ENCODE measurements at places on chromosomes 3 and 15. TPM values are rescaled to one million over a fixed set of nuclear protein-coding genes. Genes with fewer than 3 reads are reported as not detected.

DNA sequence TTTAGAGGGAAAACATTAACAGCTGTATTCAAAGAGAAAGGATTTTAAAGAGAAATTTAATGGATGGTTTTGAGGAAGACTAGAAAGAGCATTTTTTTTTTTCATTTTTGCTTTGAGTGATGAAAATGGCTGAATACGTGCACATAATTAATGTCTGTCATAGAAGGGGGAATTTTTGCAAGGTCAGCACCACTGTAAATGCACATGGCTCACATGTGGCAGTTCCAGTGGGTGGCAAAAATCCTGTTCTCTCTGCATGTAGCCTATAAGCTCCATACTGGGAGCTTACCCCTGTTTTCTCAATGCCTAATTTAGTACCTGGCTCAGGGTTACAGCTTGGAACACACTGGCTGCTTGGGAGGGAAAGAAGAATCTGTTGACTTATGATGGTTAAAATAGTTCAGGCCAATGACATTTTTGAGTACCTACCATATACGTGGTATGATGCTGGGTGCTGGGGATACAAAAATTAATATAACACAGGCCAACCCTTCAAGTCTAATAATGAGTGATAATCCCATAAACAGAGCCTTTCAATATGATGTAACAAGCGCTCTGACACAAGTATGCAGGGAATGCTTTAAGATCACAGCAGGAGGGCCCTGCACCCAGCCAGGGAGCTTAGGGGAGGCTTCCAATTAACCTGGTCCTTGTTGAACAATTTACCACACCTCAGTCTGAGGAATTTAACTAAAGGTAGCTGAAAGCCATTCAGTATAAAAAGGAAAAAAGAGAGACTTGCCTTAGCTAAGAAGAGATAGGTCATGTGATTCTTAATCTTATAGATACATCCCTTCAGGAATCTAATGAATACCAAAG lies 33.0 kb downstream of the HSPBAP1 start:
- peaks cover 8% of the 10 kb centered on the region for H3K36me3 ChIP-seq
- H3K27me3 ChIP-seq = no peaks in the 10 kb centered on the region
- H3K4me1 ChIP-seq = peaks cover 5% of the 10 kb centered on the region

TEX9 gene
- 2.4 TPM for total RNA-seq

NR2E3 gene
- not detected for total RNA-seq

- H3K4me1 ChIP-seq = peaks cover 21% of the 10 kb centered on the region
- H3K36me3 ChIP-seq = peaks cover 19% of the 10 kb centered on the region
- no peak for DNase-seq
- H3K4me3 ChIP-seq = no peak overlapping the region
Measured at GRCh38 chr3:128107834-128108233, 15.8 kb downstream of the RUVBL1 start.

CX3CR1 gene
- total RNA-seq = not detected

DNA sequence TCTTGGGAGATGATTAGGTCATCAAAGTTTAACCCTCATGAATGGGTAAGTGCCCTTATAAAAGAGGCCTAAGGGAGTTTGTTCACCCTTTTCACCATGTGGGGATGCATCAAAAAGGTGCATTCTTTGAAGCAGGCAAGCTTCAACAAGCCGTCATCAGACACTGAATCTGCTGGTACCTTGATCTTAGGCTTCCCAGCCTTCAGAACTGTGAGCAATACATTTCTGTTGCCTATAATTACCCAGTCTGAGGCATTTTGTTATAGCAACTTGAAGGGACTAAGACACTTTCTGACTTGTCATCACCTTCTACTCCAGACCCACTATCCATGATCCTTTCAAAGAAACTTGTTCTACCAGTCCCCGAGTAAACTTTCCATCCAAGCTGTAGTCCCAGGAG lies 44.6 kb upstream of the LRRC58 start:
- no peak overlapping the region for H3K4me3 ChIP-seq
- H3K27me3 ChIP-seq = no peaks in the 10 kb centered on the region
- no peaks in the 10 kb centered on the region for H3K4me1 ChIP-seq
- H3K36me3 ChIP-seq = peaks cover 42% of the 10 kb centered on the region
- no peak for DNase-seq

GRCh38 chr15:42080186-42080918 lies 14.0 kb downstream of the PLA2G4D start:
- H3K4me3 ChIP-seq = no peak overlapping the region
- DNase-seq = no peak
- no peak overlapping the region for H3K27ac ChIP-seq

GRCh38 chr15:63452552-63453136 lies 51.7 kb upstream of the USP3 start:
- no peak for DNase-seq
- H3K4me3 ChIP-seq = no peak overlapping the region
- no peaks in the 10 kb centered on the region for H3K27me3 ChIP-seq
- no peak overlapping the region for H3K27ac ChIP-seq

DNA sequence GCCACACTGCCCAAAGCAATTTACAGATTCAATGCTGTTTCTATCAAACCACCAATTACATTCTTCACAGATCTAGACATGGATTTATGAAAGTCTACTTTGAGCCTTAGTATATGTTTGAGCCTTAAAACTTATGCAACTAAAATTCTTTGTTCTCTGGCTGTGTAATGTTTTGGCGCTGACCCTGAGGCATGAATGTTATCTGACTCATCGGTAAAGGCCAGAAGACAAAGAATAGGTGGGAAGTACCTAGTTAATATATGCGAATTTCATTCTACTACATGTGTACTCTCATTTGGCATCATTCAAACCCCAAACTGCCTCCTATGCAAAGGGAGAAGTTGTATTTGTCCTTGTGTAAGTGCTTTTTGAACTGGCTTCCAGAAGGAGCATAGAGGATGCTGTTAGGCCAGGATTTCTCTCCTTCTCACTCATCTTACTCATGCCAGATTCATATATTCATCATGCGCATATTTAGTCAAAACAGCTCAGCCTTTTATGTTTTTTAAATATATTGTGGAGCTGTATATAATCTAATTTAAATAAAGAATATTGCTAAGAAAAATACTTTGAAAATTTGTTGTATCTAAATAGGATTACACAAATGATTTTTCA lies 204.2 kb downstream of the NFKBIZ start:
- H3K4me1 ChIP-seq = no peaks in the 10 kb centered on the region
- no peak overlapping the region for H3K4me3 ChIP-seq
- H3K36me3 ChIP-seq = no peaks in the 10 kb centered on the region
- no peak for DNase-seq
- H3K27ac ChIP-seq = no peak overlapping the region

PYGO1 gene
- total RNA-seq = 18.5 TPM

DNA sequence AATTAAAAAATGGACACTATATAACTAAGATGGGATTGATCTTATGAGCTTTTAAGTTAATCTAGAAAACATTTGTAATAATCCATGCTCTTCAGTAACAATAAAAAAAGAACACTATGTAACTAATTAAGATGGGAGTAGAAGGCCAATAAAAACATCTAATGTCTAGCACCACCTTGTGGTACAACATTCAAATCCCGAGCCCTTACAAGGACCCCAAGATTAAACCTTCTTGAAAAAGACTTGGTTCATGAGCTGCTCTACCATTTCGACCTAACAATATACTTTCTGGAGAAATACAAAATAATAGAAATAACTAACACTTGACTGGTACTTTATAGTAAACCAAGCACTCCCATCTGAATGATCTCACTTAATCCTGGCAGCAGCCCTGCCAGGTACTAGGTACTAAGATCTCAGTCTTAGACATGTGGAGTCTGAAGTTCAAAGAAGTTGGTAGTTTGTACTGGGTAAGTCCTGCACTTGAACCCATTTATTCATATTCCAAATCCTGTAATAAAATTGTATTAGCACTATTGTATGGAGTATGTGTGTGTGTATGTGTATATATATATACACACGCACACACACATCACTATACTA lies 21.8 kb downstream of the METTL6 start:
- peaks cover 12% of the 10 kb centered on the region for H3K36me3 ChIP-seq
- H3K4me3 ChIP-seq = no peak overlapping the region
- no peaks in the 10 kb centered on the region for H3K4me1 ChIP-seq
- H3K27ac ChIP-seq = no peak overlapping the region
- DNase-seq = no peak

DNA sequence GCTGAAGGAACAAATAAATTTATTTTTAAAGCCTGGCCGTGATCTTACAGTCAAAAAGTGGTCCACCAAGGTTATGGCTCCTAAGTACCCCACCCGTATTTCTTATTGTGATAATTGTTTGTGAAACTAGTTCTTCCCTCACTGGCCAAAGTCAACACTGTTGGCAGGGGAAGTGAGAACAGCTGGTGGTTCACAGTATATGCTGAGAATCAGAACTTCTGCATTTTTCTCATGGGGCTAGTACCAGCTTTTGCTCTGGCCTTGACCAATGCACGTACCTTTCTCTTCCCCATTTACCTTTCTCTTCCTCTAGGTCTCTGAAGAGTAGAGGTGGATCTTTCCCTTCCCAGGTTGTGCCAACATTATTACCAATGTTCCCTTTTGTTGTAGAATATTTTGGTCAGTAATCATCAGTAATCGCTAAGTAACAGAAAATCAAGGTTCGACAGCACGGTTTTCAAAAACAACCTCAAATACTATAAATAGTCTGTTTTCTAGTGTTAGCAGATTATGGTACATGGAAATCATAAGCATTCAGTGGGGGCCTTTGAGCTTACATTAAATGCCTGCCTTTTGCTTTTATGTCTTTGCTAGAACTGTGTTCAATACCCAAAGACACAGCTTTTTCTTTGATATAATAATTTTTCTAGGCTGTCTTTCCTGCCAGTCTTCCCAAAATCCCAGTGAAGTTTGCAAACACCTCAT lies 268.0 kb downstream of the LPP start:
- H3K36me3 ChIP-seq = peaks cover 39% of the 10 kb centered on the region
- DNase-seq = no peak
- no peaks in the 10 kb centered on the region for H3K27me3 ChIP-seq
- no peak overlapping the region for H3K4me3 ChIP-seq

DNA sequence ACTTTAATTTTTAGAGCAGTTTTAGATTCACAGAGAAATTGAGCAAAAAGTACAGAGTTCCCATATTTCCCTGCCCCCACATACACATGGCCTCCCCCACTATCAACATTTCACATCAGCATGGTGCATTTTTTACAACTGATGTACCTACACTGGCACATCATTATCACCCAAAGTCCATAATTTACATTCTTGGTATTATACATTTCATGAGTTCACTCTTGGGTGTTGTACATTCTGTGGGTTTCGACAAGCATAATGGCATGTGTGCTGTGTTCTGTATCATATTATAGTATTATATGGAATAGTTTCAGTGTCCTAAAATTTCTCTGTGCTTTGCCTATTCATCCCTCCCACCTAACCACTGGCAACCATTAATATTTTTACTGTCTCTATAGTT lies 419.8 kb upstream of the THBS1 start:
- H3K4me3 ChIP-seq = no peak overlapping the region
- no peak overlapping the region for H3K27ac ChIP-seq
- H3K4me1 ChIP-seq = peaks cover 21% of the 10 kb centered on the region
- peaks cover 6% of the 10 kb centered on the region for H3K36me3 ChIP-seq

DNA sequence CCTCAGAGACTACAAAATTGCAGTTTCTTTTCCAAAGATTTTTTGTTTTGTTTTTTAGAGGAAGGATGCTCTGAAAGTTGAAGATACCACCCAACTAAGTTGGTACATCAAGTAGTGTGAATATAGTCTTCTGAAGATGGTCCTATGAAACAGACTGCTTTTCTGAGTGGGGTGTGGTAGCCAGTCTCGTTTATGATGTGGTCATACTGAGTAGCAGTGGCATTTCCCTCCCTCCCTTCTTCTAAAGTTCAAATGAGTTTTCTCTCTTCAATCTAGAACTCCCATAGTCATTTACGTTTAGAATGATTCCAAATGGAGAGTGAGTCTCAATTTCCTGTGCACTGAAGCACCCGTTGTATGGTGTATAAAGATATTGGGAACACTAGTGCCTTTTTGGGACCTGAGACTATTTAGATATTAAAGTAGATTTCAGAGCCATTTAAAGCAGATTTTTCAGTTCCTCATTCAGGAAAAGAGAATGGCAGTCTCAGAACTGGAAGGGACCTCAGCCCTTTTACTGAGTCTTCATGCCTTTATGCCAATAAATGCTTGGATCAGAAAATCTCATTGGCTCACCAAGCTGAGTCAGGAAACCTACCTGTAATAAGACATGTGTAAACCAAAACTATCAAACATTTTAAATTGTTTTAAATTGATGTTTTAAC lies 200.4 kb downstream of the CDIN1 start:
- no peak overlapping the region for H3K4me3 ChIP-seq
- no peak overlapping the region for H3K27ac ChIP-seq
- no peaks in the 10 kb centered on the region for H3K27me3 ChIP-seq
- peaks cover 23% of the 10 kb centered on the region for H3K4me1 ChIP-seq
- DNase-seq = no peak

SMAD6 gene
- 17.5 TPM for total RNA-seq

DNA sequence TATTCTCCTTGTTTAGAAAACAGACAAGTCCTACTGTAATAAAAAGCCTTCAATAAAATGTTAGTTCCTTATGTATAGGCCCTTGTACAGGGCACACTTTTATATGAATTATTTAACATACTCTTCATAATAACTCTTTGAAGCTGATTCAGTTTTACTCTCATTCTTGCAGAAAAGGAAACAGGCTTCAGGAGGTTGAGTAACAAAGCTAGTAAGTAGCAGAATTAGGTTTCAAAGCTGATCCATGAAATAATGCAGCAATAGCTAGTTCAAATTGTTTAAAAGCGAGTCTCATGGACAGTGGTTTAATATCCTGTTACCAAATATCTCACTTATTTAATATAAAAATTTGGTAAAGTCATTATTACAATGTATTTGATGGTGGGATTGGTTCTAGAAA lies 25.0 kb downstream of the TCF12 start:
- no peak overlapping the region for H3K4me3 ChIP-seq
- no peaks in the 10 kb centered on the region for H3K27me3 ChIP-seq
- H3K36me3 ChIP-seq = peaks cover 19% of the 10 kb centered on the region
- H3K27ac ChIP-seq = no peak overlapping the region

DNA sequence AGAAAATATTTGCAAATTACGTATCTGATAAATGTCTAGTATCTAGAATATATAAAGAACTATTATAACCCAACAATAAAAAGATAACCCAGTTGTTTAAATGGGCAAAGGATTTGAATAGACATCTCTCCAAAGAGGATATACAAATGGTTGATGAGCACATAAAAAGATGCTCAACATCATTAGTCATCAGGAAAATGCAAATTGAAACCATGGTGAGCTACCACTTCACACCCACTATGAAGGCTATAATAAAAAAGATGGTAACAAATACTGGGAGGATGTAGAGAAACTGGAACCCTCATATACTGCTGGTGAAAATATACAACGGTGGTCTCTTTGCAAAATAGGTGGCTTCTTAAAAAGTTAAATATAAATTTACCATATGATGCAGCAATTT lies 28.0 kb downstream of the RAD51 start:
- H3K36me3 ChIP-seq = peaks cover 2% of the 10 kb centered on the region
- no peaks in the 10 kb centered on the region for H3K4me1 ChIP-seq
- H3K27ac ChIP-seq = no peak overlapping the region

DPPA2 gene
- total RNA-seq = not detected

HESX1 gene
- total RNA-seq = 1.3 TPM

- H3K27me3 ChIP-seq = peaks cover 37% of the 10 kb centered on the region
- H3K4me1 ChIP-seq = peaks cover 10% of the 10 kb centered on the region
- no peak overlapping the region for H3K4me3 ChIP-seq
- no peak overlapping the region for H3K27ac ChIP-seq
Measured at GRCh38 chr15:34619151-34619550, 35.7 kb upstream of the GOLGA8B start.

- no peaks in the 10 kb centered on the region for H3K36me3 ChIP-seq
- DNase-seq = no peak
- no peaks in the 10 kb centered on the region for H3K4me1 ChIP-seq
- no peak overlapping the region for H3K4me3 ChIP-seq
- peaks cover 4% of the 10 kb centered on the region for H3K27me3 ChIP-seq
Measured at GRCh38 chr3:192174283-192174682, 553.1 kb downstream of the FGF12 start.

GRCh38 chr3:122251428-122251827 lies 68.0 kb downstream of the CASR start:
- H3K4me1 ChIP-seq = no peaks in the 10 kb centered on the region
- H3K27me3 ChIP-seq = peaks cover 14% of the 10 kb centered on the region
- no peak overlapping the region for H3K27ac ChIP-seq
- H3K36me3 ChIP-seq = no peaks in the 10 kb centered on the region
- no peak overlapping the region for H3K4me3 ChIP-seq
